ENCODE measurements at places on chromosomes 11 and 22.
A peak's percentile ranks its signal among the peaks of the same experiment; 100 is the strongest.

- no peak for DNase-seq
These were observed 10.7 kb downstream of the OLFML1 start for GRCh38 chr11:7495882-7496551.

GRCh38 chr22:27670701-27671412 is 130.7 kb downstream of the MN1 start:
- peak; percentile 79 for DNase-seq

DNA sequence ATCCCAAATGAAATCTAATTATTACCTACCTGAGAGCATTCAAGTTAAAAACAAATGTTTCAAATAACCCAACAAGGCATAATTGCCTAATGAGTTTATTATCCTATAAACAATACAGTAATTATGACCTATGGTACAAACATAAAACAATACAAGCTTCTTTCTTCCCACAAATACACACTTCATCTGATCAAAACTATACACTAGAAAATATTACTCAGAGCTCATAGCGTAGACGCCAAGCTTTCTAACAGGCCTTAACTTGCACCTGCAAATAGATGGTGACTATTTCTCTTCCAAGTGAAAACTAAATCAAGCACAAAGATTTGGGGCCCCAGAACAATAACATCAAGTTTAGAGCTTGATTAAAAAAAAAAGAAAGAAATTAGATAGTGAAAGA is 78.1 kb downstream of the SOX6 start:
- DNase-seq: no peak

DNA sequence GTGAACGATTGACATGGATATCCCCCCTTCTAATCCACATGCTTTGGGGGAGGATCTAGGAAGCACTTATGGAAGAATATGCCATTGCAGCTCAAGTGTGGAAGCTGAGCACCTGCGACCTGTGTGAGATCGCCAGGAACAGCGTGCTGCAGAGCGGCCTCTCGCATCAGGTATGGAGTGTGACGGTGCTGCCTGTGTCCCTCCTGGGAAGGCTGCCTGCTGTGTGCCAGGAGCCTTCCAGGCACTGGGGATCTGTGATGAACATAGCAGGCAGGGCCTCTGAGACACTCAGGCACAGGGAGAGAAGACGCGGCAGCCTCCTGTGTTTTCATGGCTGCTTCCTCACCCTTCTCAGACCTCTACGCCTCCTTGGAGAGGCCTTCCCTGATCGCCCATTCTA is 36.5 kb downstream of the RNF141 start:
- DNase-seq: no peak

DNA sequence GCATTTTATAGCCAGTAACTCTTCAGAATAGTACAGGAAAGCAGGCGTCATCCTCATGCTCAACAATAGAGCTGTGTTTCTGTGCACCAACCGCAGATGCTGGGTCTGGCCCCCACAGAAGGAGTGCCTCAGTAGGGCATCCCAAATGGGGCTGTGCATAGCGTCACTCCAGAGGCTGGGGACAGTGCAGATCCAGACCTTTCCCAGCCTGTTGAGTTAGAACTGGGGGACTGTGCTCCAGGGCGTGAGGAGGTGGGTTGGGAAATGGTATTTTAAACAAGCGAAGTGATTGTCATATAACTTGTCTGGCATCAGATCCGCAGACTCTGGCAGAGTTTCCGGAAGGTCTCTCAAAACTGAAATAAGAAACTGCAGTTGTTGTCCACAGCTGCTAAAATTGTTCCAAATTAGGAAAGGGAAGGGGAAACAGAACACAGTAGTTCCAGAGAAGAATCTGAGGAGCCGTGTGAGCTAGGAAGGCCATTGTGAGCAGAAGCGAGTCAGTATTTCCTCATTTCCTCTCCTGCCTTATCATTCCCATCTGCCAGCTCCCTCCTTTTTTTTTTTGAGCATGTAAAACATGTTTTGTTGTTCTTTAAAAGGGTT is 52.2 kb downstream of the JAM3 start:
- DNase-seq: no peak

GRCh38 chr11:120167659-120168058 is 29.7 kb upstream of the TRIM29 start:
- no peak for DNase-seq

GRCh38 chr11:103832762-103833161 is 203.7 kb upstream of the DDI1 start:
- DNase-seq: no peak

DNA sequence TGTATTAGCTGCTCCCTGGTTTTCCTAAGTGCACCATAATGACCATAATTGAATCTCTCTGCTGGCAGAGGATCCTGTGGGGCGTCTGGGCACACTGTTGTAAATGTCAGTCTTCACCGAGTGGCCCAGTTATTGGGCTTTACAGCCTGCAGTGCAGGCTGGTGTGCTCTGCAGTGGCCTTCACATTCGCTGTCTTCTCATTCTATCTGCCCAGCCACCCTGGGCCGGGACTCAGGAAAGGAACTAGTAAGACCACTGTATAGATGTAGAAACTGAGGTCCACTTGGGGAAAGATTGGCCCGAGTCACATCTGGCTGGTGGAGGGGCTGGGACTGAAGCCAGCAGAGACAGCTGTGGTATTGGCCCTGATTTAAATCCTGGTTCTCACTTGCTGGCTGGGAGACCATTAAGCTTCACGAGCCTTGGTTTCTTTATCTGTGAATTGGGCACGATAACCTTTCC is 49.3 kb downstream of the TSPAN18 start:
- DNase-seq: no peak

DNA sequence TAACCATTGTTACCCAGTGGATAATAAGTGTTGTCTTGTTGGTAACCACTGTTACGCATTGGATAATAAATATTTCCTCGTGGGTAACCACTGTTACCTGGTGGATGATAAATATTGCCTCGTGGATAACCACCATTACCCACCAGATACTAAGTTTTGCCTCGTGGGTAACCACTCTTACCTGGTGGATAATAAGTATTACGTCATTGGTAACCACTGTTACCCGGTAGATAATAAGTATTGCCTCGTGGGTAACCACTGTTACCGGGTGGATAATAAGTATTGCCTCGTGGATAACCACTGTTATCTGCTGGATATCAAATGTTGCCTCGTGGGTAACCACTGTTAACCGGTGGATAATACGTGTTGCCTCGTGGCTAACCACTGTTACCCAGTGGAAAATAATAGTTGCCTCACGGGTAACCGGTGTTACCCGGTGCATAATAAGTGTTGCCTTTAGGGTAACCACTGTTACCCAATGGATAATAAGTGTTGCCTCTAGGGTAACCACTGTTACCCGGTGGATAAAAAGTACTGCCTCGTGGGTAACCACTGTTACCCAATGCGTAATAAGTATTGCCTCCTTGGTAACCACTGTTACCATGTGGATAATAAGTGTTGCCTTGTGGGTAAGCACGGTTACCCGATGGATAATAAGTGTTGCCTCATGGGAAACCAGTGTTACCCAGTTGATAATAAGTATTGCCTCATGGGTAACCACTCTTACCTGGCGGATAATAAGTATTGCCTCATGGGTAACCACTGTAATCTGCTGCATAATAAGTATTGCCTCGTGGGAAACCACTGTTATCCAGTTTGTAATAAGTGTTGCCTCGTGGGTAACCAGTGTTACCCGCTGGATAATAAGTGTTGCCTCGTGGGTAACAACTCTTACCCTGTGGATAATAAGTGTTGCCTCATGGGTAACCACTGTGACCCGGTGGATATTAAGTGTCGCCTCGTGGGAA is 21.9 kb upstream of the NXPE4 start:
- DNase-seq: no peak

DNA sequence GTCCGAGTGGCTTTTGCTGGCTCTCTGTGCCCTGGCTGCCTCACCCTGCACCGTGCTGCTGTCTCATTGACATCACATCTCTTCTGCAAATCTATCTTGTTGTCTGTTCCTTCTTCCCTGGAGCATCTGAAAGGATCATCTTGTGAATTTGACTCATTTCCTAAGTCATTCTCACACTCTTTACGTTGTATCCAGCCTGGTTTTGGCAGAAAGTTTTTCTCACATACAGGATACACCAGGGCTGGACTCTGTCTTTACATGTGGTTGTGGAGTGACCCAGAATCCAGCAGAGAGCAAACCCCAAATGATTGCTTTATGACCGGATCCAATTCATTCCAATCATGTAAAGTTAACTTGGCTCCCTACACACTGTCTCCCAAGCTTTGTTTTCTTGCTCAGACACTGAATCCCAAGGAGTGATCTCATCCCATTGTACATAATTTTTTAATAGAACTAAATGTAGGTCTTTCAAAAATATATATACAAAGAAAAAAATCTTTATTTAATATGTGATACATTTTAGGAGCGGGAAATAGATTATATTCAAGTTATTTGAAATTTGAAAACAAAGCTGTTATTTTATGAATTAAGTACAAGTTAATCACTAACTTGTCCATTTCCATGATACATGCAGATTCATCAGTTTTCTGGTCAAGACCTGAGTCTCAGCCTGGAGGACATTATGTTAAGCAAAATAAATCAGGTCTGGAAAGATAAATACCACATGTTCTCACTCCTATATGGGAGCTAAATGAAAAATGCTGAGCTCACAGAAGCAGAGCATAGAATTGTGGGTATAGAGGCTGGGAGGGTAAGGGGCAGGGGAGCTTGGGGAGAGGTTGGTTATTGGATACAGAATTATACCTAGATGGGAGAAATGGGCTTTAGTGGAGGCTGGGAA is 2.9 kb upstream of the RFPL1 start:
- no peak for DNase-seq

- peak; percentile 59 for DNase-seq
These were observed 49.5 kb downstream of the IGLL5 start for GRCh38 chr22:22936915-22937656.

DNA sequence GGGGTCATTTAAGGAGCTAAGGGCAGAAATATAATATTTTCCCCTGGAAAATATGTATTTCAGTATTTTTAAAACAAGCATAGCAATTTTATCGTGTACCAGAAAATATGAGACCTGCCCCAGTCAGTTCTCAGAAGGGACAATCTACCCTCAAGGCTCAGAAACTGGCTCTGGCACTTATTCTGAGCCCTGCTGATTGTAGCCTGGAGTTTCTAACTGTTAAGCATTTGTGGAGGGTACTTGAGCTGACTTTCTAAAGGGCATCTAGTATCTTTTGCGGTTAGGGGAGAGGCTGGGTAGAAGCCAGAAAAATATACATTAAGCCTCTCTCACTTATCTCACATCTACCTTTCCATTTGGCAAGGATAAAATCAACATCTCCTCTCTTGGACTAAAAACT is 71.3 kb upstream of the FSHB start:
- no peak for DNase-seq

GRCh38 chr11:7892059-7892699 is 38.9 kb downstream of the OR10A6 start:
- DNase-seq: no peak

DNA sequence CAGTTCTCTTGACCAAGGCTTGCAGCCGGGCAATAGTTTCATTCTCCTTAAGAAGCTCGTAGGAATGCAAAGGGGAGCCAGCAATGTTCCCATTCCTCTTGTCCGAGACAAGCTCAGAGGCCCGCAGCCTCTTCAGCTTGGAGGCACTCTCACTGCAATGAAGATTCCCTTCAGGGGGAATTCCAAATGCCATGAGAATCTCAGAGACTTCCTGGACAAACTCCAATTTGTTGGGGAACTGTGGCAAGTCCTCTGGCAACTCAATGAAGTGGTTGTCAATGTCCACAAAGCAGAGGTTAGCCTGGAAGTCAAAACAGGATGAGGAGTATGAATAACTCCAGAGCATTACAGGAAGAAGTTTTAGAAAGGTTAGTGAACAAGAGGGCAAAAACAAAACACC is 84.4 kb downstream of the DENND5A start:
- DNase-seq: no peak

- no peak for DNase-seq
These were observed 13.6 kb upstream of the FGF3 start for GRCh38 chr11:69832561-69833413.

DNA sequence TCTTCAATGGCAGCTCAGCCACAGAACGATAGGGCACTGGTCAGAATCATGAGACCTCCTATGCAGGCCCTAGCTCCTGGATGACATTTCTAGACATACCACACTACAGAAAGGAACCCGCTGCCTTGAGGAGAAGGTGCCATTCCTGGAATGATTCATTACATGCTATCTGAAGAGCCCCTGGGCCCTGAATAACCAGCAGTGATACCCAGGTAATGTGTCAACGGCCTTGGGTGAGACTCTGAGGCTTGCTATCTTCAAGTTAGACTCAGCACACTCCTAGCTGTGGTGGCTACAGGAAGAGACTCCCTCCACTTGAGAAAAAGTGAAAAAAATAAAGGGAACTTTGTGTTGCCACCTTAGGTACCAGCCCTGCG is 161.2 kb upstream of the GRIA4 start:
- no peak for DNase-seq

DNA sequence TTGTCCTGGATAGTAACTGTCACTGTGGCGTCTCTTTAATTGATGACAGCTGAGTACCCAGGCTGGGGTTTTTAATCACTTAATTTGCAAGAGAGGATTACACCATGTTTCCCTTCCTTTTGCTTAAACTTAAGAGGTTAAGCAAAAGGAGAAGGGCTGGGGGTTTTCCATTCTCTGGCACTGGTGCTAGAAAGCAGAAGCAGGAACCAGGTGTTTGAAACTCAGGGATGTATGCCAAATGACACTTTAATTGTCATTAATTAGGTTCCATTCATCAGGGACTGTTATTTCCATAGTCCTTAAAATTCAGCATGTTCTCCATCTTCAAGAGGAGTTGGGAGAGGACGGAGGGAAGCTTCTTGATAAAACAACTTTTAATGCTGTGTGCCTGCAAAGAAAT is 746.2 kb downstream of the NELL1 start:
- no peak for DNase-seq

DNA sequence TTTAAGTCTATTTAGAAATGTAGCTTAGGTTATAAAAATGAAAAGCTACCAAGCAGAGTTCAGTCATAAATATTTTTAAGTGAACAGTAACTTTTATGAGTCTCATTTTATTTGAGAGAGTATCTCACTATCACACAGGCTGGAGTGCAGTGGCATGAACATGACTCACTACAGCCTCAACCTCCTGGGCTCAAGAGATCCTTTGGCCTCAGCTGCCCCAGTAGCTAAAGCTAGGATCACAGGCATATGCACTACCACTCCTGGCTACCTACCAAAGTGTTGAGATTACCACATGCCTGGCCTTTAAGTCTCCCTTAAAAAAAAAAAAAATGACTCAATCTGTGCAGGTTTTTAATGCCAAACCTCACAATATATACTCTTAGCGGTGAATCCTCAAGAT is 34.7 kb upstream of the CLNS1A start:
- no peak for DNase-seq

- DNase-seq: no peak
These were observed 143.0 kb upstream of the SORL1-AS1 start for GRCh38 chr11:121595717-121596161.

GRCh38 chr22:49551446-49551845 is 276.2 kb downstream of the BRD1 start:
- DNase-seq: no peak

GRCh38 chr11:44017443-44018126 is 30.2 kb upstream of the ACCSL start:
- DNase-seq: no peak
